GM12878 (cell line): ENCODE measurements at places on chromosomes 16 and 17.

DNA sequence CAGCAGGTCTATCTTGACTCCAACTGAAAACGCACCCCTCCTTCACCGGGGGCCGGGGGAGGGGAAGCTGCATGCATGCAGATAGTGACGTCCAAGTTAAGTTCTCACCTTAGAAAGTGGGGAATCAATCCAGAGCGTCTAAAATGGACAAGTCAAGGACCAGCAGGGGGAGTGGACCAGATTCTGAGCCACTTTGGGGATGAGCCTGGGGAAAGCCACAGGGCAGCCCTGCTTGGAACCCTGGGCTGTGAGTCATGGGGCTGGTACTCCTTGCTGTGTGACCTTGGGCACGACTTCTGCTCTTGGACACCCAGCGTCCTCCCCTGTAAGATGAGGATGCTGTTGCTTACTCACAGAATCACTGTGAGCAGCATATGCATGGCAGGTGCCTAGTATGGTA lies 9.1 kb downstream of the TNFRSF13B start:
- no peak for DNase-seq

GRCh38 chr17:38730526-38731379 lies 612 bp downstream of the CISD3 start:
- DNase-seq: no peak

- no peak for DNase-seq
Observed at GRCh38 chr17:61981323-61981722, 53.5 kb upstream of the INTS2 start.

DNA sequence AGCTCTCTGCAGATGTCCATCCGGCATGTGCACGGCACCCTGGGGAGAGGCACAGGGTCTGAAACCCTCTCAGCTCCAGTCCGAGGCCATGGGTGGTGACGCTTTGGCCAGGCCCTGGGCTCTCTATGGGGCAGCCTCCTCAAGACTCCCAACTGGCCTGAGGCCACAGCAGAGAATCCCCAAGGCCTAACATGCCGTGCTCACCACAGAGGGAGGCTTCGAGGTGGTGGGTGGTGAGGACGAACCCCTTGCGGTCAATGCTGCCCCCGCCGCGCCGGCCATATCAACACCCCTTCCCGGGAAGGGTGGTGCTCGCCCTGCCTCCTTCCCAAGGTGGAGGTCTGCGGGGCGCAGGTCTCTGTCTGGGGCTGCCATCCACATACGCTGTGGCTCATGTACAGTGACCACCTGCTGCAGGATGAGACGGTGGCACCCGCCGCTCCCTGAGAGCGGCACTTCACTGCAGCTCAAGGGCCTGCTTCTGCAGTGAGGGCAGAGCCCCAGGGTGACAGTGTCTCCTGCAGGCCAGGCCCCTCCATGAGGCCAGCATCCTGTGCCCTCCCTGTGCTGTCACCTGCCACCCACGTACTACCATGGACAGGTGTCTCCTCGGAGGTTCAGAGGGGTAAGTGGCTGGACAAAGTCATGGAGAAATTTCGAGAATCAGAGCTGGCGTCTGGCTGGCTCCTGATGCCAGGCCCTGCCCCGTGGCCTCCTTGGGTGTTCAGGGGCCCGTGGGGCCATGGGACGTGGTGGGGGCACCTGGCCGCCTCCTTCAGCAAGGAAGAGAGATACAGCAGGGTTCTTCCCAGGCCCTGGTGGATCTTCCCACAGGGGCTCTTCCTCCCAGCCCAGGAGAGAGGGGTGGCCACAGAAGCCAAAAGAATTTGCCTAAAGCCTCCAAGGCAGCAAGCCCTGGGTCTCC lies 54.6 kb upstream of the ACSF3 start:
- no peak for DNase-seq

DNA sequence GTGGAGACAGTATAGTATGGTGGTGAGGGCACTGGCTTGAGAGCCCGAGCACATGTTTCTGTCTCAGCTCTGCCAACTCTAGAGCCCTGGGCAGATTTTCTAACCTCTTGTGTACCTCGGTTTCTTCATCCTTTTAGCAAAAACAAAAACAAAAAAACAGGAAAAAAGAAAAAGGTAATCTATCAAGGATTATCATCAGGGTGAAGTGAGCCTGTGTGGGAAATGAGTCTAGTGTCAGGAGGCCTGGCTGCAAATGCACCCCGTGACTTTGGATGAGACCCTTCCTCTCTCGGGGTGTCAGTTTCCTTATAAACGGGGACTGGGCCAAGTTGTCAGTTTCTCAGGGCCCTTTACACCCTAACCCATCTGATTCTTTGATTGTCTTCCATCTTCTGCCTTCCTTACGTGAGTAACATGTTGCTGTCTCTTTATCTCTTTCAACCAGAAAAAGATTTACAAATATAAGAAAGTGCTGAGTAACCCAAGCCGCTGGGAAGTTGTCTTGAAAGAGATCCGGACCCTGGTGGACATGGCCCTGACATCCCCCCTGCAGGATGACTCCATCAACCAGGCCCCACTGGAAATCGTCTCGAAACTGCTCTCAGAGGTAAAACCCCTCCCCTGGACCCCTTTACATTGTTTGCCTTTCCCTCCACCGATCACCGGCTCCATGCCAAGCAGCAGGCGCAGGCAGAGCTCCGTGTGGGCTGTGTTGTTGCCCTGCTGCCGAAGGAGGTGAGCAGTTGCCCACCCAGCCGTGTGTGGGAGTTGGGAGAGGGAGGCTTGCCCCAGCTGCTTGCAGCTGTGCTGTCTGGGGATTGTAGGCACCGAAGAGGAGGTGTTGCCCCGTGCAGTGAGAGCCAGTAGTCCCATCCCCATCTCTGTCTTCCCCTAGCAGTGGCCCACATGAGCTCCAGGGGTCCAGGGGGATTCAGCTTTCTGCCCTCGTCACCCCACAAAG lies 127.1 kb upstream of the PLCG2 start:
- DNase-seq: no peak

GRCh38 chr16:13767215-13767614 lies 152.7 kb upstream of the ERCC4 start:
- no peak for DNase-seq

GRCh38 chr16:27595475-27595874 lies 45.5 kb downstream of the KATNIP start:
- no peak for DNase-seq

GRCh38 chr16:46932802-46933201 lies 40.7 kb downstream of the DNAJA2 start:
- no peak for DNase-seq

- no peak for DNase-seq
Observed at GRCh38 chr17:70609566-70609965, 440.2 kb downstream of the KCNJ2 start.

GRCh38 chr16:12329246-12329995 lies 352.9 kb downstream of the SNX29 start:
- no peak for DNase-seq

GRCh38 chr17:78785011-78785662 lies 3.1 kb upstream of the CYTH1 start:
- DNase-seq: no peak

DNA sequence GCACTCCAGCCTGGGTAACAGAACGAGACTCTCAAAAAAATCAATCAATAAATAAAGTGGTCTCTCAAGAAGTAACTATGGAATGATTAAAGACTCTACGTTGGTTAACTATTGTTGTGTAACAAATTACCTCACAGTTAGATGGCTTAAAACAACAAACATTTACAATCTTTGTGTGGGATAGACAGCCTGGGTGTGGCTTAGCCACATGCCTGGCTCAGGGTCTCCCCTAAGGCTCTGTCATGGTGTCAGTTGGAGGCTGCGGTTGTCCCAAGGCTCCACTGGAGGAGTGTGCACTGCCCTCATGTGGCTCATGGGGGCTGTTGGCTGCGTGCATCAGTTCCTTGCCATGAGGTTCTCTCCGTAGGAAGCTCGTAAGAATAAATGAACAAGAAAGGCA lies 294.5 kb downstream of the SNX29 start:
- no peak for DNase-seq
